ENCODE measurements at places on chromosomes 5 and 9. TPM values are rescaled to one million over a fixed set of nuclear protein-coding genes. Genes with fewer than 3 reads are reported as not detected.

Gene ARID3C
- 0.42 TPM for total RNA-seq

Gene FBP2
- not detected for total RNA-seq

Gene ST8SIA4
- not detected for total RNA-seq

- H3K27ac ChIP-seq: no peak overlapping the region
- DNase-seq: no peak
- no peaks in the 10 kb centered on the region for H3K36me3 ChIP-seq
- no peaks in the 10 kb centered on the region for H3K27me3 ChIP-seq
- H3K4me3 ChIP-seq: no peak overlapping the region
Observed at GRCh38 chr5:115180165-115180709, 10.5 kb upstream of the TRIM36 start.

- no peak overlapping the region for H3K27ac ChIP-seq
- no peak overlapping the region for H3K4me3 ChIP-seq
- DNase-seq: no peak
Observed at GRCh38 chr5:176409765-176410164, 6.6 kb downstream of the CLTB start.

- peaks cover 84% of the 10 kb centered on the region for H3K27me3 ChIP-seq
- no peak overlapping the region for H3K4me3 ChIP-seq
- H3K36me3 ChIP-seq: no peaks in the 10 kb centered on the region
- H3K27ac ChIP-seq: no peak overlapping the region
Observed at GRCh38 chr5:159050316-159051143, 49.2 kb downstream of the EBF1 start.

GRCh38 chr5:109748546-109748945 lies 58.8 kb downstream of the MAN2A1 start:
- H3K4me3 ChIP-seq: no peak overlapping the region
- no peak overlapping the region for H3K27ac ChIP-seq
- no peaks in the 10 kb centered on the region for H3K27me3 ChIP-seq
- no peaks in the 10 kb centered on the region for H3K4me1 ChIP-seq

DNA sequence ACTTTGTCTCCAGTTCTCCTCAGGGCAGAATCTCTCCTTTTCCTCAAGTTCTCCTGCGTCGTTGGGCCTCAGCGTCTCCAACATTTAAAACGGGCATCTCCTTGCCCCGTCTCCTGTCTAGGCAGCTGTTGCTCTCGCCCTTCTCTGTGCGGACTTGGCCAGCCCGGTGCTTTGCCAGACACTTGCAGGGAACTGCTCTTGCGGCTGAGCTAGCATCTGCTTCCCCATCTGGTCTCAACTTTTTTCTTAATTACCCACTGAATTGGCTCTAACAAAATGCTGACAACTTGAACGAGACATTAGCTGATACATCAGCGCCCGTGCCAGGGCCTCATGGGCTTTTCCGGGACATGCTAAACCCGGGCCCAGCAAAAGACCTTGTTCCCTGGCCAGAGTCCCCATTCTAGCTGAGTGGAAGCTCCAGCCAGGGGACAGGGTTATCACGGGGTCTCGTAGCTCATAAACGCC lies 25.1 kb downstream of the ZNF618 start:
- no peaks in the 10 kb centered on the region for H3K4me1 ChIP-seq
- no peak overlapping the region for H3K27ac ChIP-seq
- H3K36me3 ChIP-seq: no peaks in the 10 kb centered on the region

GRCh38 chr5:13498279-13498678 lies 446.2 kb downstream of the DNAH5 start:
- no peak overlapping the region for H3K27ac ChIP-seq
- no peaks in the 10 kb centered on the region for H3K36me3 ChIP-seq
- no peaks in the 10 kb centered on the region for H3K27me3 ChIP-seq
- no peaks in the 10 kb centered on the region for H3K4me1 ChIP-seq
- H3K4me3 ChIP-seq: no peak overlapping the region

DNA sequence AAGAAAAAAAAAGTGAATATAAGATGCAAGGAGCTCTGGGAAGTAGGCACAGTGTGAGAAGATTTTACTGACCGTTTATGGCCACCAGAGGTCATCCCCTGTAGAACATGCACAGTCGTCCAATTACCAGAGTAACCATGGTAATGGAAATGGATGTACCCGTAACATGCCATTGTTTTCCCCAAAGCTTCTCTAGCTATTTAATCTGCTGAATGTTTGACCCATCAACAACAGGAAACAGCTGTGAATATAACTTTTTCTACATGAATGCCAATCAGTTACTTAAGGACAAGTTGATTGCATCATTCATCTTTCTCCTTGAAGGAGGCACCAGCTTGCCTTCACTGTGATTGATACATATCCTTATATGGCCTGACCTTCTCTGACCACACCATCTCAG lies 1967.0 kb upstream of the CDH9 start:
- H3K36me3 ChIP-seq: no peaks in the 10 kb centered on the region
- DNase-seq: no peak
- H3K27ac ChIP-seq: no peak overlapping the region
- no peaks in the 10 kb centered on the region for H3K27me3 ChIP-seq

DNA sequence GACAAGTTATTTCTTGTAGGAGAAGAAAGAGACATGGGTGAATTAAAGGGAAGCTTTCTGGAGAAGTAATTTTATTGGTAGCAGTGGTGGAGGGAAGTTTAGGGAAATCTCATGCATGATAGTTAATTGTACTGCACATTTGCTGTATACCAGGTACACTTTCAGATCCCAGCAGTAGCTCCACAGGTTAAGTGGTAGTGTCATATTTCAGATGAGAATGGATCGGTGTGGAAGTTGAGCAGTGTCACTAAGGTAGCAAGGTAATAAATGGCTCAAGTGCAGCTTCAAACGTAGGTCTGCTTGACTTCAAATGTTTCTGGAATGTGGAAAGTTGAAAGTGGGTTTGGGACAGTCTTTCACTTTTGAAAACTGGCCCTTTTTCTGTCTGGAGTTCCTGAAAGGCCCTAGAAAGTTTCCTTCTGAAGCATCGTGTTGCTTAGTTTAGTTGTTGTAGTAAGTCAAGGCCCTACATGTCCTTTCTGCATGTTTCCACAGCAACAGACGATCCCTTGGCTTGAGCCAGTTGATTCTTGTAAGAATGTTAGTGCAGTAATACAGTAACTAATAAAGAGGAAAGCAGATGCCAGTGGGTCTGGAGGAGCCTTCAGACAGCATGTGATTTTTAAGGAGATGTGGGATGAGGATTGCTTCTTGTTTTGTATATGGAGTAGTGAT lies 3.7 kb downstream of the CLTA start:
- peaks cover 21% of the 10 kb centered on the region for H3K36me3 ChIP-seq
- peaks cover 12% of the 10 kb centered on the region for H3K4me1 ChIP-seq
- no peak for DNase-seq
- H3K27me3 ChIP-seq: no peaks in the 10 kb centered on the region

DNA sequence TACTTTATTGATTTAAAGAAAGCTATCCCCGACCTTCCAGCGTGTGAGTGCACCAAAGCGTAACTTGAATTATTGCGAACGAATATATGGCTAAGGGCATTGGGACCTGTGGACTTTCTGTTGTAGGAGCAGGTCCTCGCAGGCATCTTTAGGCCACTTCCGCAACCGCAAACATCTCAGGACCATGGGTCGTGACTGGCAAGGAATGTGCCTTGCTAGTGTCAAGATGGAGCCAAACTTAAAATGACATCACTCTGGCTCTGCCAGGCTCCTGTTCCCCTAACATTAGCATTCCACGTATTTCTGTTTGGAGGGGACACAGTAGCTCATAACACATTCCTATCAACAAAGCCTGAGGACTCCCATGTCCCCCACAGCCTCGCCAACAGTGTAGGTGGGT lies 44.1 kb upstream of the OLFM1 start:
- no peak overlapping the region for H3K4me3 ChIP-seq
- H3K4me1 ChIP-seq: no peaks in the 10 kb centered on the region
- peaks cover 47% of the 10 kb centered on the region for H3K27me3 ChIP-seq
